ENCODE measurements at places on chromosomes 1 and 21.

GRCh38 chr1:157944663-157945280, 48.7 kb upstream of the KIRREL1 start:
- DNase-seq, result no peak

- DNase-seq, result no peak
Measured at GRCh38 chr1:96513136-96513535, 208.4 kb upstream of the PTBP2 start.

GRCh38 chr1:248804771-248805681, 20.7 kb downstream of the SH3BP5L start:
- no peak for DNase-seq

GRCh38 chr1:194341587-194341986, 1155.2 kb upstream of the B3GALT2 start:
- DNase-seq, result no peak

DNA sequence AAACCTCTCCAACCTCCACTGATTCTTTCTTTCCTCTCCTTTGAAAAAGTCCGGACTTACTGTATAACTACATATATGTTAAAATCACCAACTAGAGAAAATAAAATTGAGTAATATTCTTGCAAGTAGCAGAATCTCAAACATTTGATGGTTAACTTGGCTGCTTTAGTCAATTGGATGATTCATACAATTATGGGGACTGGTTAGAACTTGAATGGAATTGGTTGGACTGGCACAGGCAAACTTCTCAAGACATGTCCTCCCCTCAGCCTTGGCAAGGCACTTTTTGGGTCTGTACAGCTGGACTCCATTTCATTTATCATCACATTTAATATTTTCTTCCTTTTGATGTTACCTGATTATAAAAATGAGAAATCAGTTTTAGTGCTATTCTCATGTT, 6.5 kb downstream of the WLS start:
- no peak for DNase-seq

DNA sequence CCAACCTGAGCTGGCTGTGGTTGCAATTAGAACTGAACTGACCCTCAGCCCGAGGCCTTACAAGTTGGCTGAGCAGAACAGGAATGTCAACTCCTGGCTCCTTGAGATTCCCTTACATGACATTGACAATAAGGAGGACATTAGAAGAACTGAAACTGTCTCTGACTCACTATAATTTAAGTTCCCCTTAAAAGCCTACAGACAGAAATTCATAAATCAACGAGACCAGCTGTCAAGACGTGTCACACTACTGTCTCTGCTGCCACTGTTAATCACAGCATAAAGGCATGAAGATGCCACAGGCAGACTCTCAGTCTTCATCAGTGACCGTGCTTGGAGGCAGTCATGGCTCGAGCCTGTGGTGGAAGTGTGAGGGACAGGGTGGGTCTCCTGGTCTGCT, 168.8 kb downstream of the GABPA start:
- DNase-seq, result no peak

GRCh38 chr21:44530903-44531605, 8.9 kb downstream of the KRTAP10-1 start:
- DNase-seq, result no peak

GRCh38 chr1:221631556-221631955, 110.3 kb downstream of the DUSP10 start:
- DNase-seq, result no peak

DNA sequence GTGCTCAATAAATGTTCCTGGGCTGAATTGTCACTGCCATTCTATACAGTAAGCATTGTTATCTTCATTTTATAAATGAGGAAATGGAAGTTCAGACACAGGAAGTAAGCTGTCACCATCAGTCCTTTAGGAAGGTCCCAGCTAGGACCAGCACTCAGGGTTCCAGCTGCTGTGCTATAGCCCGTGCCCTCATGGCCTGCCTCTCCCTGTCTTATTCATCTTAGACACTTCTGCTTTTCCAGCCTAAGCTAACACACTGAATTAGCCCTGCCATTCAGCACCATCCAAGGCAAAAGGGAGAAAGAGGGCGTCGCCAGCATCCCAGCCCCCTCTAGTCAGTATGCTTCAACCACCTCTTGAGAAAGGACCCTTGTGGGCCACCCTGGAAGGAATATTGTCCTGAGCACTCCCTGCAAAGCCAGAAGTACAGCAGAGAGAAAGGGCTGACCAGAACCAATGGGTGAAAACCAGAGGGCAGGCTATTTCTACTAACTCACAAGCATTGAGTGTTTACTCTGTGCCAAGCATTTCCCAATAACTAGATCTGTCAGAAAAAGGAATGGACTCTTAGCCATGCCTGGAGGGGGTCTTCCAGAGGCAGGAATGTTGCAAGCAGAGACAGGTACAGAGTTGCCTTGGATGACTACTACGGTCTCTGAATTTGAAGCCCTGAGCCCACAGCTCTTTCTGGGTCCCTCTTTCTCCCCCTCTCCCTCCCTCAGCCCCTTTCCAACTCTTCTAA, 77.9 kb upstream of the NFIA start:
- no peak for DNase-seq

- DNase-seq, result peak; percentile 55
Measured at GRCh38 chr1:28602536-28603439, 10.7 kb downstream of the RAB42 start.

DNA sequence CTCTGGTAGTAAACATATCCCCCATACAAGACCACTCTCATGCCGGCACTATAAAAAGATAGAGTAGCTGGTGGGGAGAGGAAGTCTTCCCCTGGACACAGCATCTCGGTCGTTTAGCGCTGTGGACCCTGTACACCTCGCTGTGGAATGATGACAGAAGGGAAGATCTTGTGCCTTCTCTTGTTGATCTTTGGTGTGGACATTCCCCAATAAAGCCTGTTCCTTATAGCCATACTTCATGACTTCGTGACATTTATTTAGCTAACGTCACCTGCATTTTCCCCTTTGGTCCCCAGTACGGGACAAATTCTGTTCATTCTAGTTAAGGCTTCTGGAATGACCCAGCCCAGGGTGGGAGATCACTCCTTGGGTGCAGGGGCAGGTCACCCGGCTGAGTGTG, 24.9 kb upstream of the MAP10 start:
- DNase-seq, result no peak

- no peak for DNase-seq
Measured at GRCh38 chr1:162680419-162681121, 48.3 kb downstream of the DDR2 start.

GRCh38 chr1:11731691-11732283, 4.1 kb upstream of the AGTRAP start:
- DNase-seq, result no peak

DNA sequence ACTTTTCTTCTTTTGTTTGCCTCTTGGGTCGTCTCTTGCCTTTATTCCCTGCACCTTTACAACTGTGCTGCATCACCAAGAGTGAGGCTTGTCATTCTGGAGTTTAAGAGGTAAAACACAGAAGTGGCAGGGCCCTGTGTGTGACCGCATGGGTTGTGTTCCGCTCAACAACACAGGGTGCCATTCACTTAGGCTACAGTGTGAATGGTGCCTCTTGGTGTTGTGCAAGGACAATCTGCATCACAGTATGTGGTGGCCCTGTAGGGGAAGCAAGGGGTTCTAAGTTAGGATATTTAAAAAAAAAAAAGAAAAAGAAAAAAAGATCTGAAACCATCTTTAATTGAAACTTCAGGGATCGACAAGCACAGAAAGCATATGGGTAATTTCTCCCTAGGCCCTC, 38.2 kb downstream of the BRINP2 start:
- no peak for DNase-seq

- no peak for DNase-seq
Measured at GRCh38 chr21:42705346-42705745, 51.9 kb downstream of the PDE9A start.

- DNase-seq, result peak; percentile 26
Measured at GRCh38 chr1:114025609-114026401, 46.5 kb downstream of the OLFML3 start.

Measured in A172 (cell line).